ENCODE measurements at places on chromosomes 1 and 21. TPM values are rescaled to one million over a fixed set of nuclear protein-coding genes. Genes with fewer than 3 reads are reported as not detected.

The LBR gene
- total RNA-seq = 18.9 TPM

The FLG2 gene
- not detected for total RNA-seq

The SLC44A3 gene
- total RNA-seq = 1.6 TPM

The ARHGAP29 gene
- 32.5 TPM for total RNA-seq

The NTNG1 gene
- total RNA-seq = 2.0 TPM
